Activated B cell treated with CpG ODN at 0.5 μM for 24 hours (primary cell): ENCODE measurements at places on chromosomes 16 and 17. TPM values are rescaled to one million over a fixed set of nuclear protein-coding genes. Genes with fewer than 3 reads are reported as not detected.
A peak's percentile ranks its signal among the peaks of the same experiment; 100 is the strongest.

DNA sequence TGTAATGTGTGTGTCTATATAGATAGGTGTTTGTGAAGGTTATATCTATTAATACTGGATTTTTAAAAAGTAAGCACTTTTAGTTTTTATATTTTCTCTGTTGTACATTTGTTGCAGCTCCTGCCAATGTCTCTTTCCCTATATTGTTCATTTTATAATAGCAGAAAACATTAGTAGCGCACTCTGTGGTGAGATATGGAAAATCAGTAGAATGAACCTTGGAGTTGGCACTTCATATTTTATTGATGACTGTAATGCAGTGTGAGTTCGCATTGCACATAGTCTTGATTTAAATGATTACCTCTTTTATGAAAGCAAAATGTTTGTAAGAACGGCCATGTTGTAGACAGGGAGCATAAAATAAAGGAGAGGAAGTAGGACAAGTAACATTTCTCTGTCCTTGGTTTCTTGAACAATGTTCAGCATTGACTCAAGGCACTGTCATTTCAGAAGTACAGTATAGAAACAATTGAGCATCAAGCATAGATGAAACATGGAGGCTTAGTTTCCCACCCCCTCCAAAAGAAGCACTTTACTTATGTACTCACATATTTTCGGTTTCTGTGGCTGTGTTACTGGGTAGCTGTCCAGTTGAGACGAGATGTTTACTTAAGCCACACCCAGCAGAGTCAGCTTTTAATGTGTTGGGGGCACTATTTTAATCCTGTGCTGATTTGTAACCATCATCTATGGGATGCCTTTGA lies 74.0 kb downstream of the TANC2 start:
- H3K4me1 ChIP-seq: peaks cover 16% of the 10 kb centered on the region
- H3K36me3 ChIP-seq: no peaks in the 10 kb centered on the region
- H3K27me3 ChIP-seq: peaks cover 3% of the 10 kb centered on the region
- H3K4me3 ChIP-seq: no peak overlapping the region

The TP53TG3F gene
- not detected in 2 replicates for total RNA-seq

GRCh38 chr17:61144137-61144536 lies 255.5 kb upstream of the TBX2 start:
- DNase-seq: no peak
- H3K36me3 ChIP-seq: no peaks in the 10 kb centered on the region
- no peak overlapping the region for H3K27ac ChIP-seq
- no peaks in the 10 kb centered on the region for H3K27me3 ChIP-seq

The PHB1 gene
- total RNA-seq: 184 and 214 TPM in 2 replicates

DNA sequence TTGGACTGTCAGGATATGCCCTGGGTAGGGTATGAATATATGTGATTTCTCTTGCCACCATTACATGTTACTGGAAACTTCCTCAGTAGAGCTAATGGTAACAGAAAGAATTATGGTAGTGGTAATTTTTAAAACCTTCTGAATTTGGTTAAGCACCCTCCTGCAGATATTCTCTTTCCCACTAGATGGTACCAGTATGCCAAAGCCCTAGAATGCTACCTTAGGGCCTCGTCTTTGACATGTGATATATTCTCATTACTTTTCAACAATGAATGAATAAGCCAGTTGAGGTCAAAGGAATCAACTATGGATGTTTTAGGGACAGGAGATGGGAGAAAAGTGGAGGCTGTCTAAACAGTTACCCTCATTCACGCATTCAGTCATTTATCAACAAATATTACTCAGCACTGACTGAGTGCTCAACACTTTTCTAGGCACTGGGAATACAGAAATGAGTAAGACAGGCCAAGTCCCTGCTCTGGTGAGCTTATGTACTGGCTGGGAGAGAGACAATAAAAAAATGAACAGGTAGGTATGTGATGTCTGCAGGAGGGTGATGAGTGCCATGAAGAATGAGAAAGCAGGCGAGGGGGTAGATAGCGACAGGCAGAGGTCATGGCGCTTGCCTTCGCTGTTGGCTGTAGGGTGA lies 14.7 kb downstream of the CDH13 start:
- no peaks in the 10 kb centered on the region for H3K4me1 ChIP-seq
- peaks cover 7% of the 10 kb centered on the region for H3K27me3 ChIP-seq
- DNase-seq: no peak
- H3K4me3 ChIP-seq: no peak overlapping the region
- H3K27ac ChIP-seq: no peak overlapping the region

- H3K27me3 ChIP-seq: peaks cover 3% of the 10 kb centered on the region
- H3K27ac ChIP-seq: no peak overlapping the region
Observed at GRCh38 chr16:27118526-27118925, 51.8 kb downstream of the C16orf82 start.

DNA sequence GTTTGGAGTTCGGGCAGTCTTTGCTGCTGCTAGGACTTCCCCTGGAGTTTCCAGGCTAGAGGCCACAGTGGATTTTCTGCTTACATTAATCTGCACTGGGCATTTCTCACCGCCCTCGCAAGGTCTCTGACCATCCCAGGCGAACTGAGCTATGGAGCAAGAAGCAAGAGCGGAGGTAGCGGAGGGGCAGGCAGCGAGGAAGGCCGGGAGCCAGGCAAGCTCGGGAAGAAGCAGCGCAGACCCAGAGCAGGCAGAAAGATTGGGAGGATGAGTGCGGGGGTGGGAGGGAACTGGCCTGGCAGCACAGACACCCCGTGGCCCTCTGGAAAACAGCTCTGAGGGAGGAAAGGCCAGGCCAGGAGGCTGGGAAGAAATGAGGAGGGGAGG lies 3.8 kb downstream of the COTL1 start:
- H3K27me3 ChIP-seq: no peaks in the 10 kb centered on the region
- H3K36me3 ChIP-seq: peaks cover 76% of the 10 kb centered on the region
- H3K4me3 ChIP-seq: peak overlapping the region; percentile 48
- no peak for DNase-seq
- peak overlapping the region; percentile 84 for H3K27ac ChIP-seq

- H3K4me3 ChIP-seq: no peak overlapping the region
- H3K27ac ChIP-seq: no peak overlapping the region
- H3K4me1 ChIP-seq: no peaks in the 10 kb centered on the region
- no peaks in the 10 kb centered on the region for H3K27me3 ChIP-seq
- H3K36me3 ChIP-seq: no peaks in the 10 kb centered on the region
Observed at GRCh38 chr16:13098536-13098935, 197.1 kb downstream of the SHISA9 start.

- H3K36me3 ChIP-seq: no peaks in the 10 kb centered on the region
- DNase-seq: no peak
- no peaks in the 10 kb centered on the region for H3K4me1 ChIP-seq
- H3K27me3 ChIP-seq: no peaks in the 10 kb centered on the region
- no peak overlapping the region for H3K4me3 ChIP-seq
- no peak overlapping the region for H3K27ac ChIP-seq
Observed at GRCh38 chr16:63337264-63337663, 1301.0 kb upstream of the CDH8 start.

The NPIPA3 gene
- total RNA-seq: 1.8 and 3.5 TPM in 2 replicates

GRCh38 chr16:10522966-10523365 lies 57.4 kb downstream of the EMP2 start:
- H3K4me1 ChIP-seq: peaks cover 4% of the 10 kb centered on the region
- no peak overlapping the region for H3K27ac ChIP-seq
- H3K27me3 ChIP-seq: no peaks in the 10 kb centered on the region
- no peak overlapping the region for H3K4me3 ChIP-seq

- peaks cover 78% of the 10 kb centered on the region for H3K36me3 ChIP-seq
- no peak for DNase-seq
- H3K27ac ChIP-seq: peak overlapping the region; percentile 88
Observed at GRCh38 chr17:31307640-31308039, 6.2 kb downstream of the EVI2B start.

GRCh38 chr16:81041696-81042095 lies 6.1 kb downstream of the ATMIN start:
- peaks cover 16% of the 10 kb centered on the region for H3K4me1 ChIP-seq
- H3K36me3 ChIP-seq: peaks cover 60% of the 10 kb centered on the region
- H3K27me3 ChIP-seq: no peaks in the 10 kb centered on the region
- H3K27ac ChIP-seq: no peak overlapping the region

DNA sequence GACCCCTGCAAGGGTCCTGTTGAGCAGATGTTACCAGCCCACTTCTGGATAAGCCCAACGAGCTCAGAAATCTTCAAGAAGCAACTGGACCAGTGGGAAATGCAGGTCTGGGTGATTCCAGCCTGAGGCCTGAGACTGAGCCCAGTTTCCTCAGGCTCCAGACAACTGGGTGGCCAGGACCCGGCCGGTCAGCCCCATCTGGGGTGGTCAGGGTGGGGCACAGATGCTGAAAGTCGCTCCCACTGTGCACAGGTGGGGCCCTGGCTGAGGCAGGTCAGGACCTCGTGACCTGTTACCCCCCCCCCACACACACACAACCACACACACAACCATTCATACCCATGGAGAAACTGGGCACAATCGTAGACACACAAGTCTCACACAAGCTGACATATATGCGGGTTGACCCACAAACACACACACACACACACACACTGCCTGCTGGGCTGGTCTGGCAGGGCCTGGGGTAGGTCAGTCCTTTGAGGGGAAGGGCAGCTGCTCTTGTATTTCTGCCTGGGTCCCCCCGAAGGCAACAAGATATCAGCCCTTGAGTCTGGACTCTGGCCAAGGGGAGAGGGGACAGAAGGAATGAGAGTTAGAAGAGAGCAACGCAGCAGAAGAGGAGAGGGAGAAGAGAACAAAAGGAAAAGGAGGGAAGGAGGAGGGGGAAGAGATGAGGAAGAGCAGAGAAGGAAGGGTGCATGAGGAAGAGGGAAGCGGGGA lies 99.0 kb upstream of the CDH5 start:
- H3K4me3 ChIP-seq: no peak overlapping the region
- H3K27ac ChIP-seq: no peak overlapping the region
- no peaks in the 10 kb centered on the region for H3K36me3 ChIP-seq
- peaks cover 3% of the 10 kb centered on the region for H3K4me1 ChIP-seq
- peaks cover 53% of the 10 kb centered on the region for H3K27me3 ChIP-seq

The SHBG gene
- not detected in 2 replicates for total RNA-seq

The ATP2A1 gene
- 0.71 and 1.0 TPM in 2 replicates for total RNA-seq

DNA sequence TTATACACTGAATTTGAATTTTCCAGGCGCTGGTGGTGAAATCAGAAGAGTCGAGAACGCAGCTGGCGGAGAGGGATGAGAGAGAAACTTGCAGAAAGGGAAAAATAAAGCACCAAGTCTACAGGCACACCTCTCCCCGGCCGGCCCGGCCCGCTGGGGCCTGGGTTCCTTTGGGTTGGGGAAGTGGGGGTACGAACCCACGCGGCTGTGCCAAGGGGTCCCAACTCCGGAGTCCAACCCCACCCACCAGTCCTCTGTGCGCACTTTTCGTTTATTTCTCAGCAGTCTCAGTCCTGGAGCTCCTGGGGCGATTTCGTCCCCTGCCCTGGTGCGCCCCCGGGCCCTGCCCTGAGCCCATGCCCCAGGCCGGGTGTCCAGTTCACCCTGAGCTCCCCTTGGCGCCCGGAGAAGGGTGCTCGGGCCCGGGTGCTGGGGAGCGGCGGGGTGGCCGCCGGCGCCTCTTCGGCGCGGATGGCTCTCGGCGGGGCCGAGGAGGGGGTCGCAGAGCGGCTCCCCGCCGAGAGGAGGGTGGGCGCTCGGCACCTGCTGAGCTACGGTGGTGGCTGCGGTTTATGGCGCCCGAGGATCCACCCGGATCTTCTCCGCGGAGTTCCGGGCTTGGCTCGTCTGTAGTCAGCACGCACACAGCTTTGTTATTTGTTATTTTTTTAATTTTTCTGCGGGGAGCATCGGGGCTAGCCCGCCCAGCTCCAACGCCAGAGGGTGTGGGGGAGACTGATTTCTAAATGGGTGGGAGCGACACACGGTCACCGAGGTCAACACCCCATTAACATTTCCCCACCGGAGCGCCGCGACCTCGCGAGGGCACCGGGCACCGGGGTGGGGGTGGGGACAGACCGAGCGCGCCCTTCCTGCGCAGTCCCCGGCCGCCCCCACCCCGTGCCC lies 15.7 kb upstream of the CBX8 start:
- H3K4me1 ChIP-seq: peaks cover 33% of the 10 kb centered on the region
- peak overlapping the region; percentile 70 for H3K4me3 ChIP-seq
- peaks cover 47% of the 10 kb centered on the region for H3K27me3 ChIP-seq
- H3K36me3 ChIP-seq: no peaks in the 10 kb centered on the region

The CDH5 gene
- total RNA-seq: not detected in 2 replicates

The IKZF3 gene
- 208 and 220 TPM in 2 replicates for total RNA-seq

DNA sequence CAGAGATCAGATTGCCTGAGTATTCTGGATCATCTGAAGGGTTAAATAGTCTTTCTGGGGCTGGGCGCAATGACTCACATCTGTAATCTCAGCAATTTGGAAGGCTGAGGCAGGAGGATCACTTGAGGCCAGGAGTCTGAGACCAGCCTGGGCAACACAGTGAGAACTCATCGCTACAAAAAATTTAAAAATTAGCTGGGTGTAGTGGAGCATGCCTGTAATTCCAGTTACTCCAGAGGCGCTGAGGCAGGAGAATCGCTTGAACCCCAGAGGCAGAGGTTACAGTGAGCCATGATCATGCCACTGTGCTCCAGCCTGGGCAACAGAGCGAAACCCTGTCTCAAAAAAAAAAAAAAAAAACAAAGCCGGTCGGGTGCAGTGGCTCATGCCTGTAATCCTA lies 15.7 kb downstream of the MVP start:
- no peak for DNase-seq
- H3K4me1 ChIP-seq: no peaks in the 10 kb centered on the region
- H3K4me3 ChIP-seq: no peak overlapping the region
- H3K27me3 ChIP-seq: no peaks in the 10 kb centered on the region

- no peaks in the 10 kb centered on the region for H3K4me1 ChIP-seq
- H3K36me3 ChIP-seq: peaks cover 21% of the 10 kb centered on the region
- H3K27me3 ChIP-seq: no peaks in the 10 kb centered on the region
- H3K4me3 ChIP-seq: no peak overlapping the region
- peak; percentile 49 for DNase-seq
- no peak overlapping the region for H3K27ac ChIP-seq
Observed at GRCh38 chr16:22077700-22078313, 14.5 kb upstream of the VWA3A start.

DNA sequence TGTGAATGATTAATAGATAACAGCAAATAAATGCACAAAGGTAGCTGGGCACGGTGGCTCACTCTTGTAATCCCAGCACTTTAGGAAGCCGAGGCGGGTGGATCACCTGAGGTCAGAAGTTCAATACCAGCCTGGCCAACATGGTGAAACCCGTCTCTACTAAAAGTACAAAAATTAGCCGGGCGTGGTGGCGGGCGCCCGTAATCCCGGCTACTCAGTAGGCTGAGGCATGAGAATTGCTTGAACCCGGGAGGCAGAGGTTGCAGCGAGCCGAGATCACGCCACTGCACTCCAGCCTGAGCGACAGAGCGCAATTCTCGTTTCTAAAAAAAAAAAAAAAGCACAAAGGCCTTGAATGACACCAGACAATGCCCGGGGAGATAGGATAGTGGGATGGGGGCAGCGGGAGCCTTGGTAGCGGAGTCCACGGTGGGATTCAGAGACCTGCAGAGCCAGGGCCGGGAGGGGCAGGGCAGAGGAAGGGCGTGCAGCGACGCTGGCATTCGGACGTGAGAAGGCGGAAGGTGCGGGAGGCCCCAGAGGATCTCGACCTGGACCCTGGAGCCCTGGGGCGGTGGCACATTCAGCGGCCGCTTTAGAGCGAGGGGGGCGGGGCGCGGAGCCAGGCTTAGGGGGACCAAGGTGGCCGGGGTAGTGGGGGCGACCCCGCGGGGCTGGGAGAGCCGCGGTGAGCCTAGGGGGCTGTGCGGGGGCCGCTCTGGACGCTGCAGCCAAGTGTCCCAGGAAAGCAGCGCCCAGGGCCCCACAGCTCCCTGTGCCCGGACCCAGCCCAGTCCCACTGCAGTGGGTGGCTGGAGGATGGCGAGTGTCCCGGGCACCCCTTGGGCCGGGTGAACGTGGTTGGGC lies 999 bp upstream of the FLYWCH2 start:
- no peak for DNase-seq
- H3K36me3 ChIP-seq: peaks cover 3% of the 10 kb centered on the region
- H3K4me1 ChIP-seq: peaks cover 18% of the 10 kb centered on the region
- peak overlapping the region; percentile 98 for H3K27ac ChIP-seq
- peaks cover 1% of the 10 kb centered on the region for H3K27me3 ChIP-seq

The ASGR2 gene
- not detected in 2 replicates for total RNA-seq

The ANKRD13B gene
- total RNA-seq: 3.5 and 5.2 TPM in 2 replicates

The METTL16 gene
- total RNA-seq: 49.4 and 57.2 TPM in 2 replicates

The PRPF8 gene
- 401 and 442 TPM in 2 replicates for total RNA-seq

The CALB2 gene
- total RNA-seq: not detected in 2 replicates
